ENCODE measurements at places on chromosomes 4 and X.

GRCh38 chrX:43087830-43088229, 309.9 kb upstream of the PPP1R2C start:
- DNase-seq, result no peak

- DNase-seq, result no peak
Observed at GRCh38 chr4:95610061-95610569, 61.3 kb upstream of the UNC5C start.

DNA sequence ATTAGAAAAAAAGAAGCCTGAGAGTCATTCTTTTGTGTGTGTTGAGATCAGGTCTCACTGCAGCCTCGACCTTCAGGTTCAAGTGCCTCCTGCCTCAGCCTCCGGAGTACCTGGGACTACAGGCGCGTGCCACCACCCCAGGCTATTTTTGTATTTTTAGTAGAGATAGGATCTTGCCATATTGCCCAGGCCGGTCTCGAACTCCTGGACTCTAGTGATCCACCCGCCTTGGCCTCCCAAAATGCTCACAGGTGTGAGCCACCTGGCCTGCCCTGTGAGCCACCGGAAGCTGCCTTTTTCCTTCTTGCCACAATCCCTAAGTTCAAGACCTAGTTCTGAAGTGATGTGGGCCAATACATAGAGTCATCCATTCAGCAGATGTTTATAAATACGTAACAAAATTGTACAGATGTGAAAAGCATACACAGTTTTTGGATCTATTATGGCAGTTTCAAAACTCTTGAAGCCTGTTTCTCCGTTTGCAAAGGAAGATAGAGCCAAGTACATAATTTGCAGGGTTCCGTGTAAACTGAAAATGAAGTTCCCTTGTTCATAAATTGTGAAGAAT, 536 bp upstream of the CTSO start:
- no peak for DNase-seq

GRCh38 chrX:1262369-1262768, 6.2 kb upstream of the CSF2RA start:
- no peak for DNase-seq

- no peak for DNase-seq
Observed at GRCh38 chr4:174314770-174315169, 31.1 kb downstream of the CEP44 start.

DNA sequence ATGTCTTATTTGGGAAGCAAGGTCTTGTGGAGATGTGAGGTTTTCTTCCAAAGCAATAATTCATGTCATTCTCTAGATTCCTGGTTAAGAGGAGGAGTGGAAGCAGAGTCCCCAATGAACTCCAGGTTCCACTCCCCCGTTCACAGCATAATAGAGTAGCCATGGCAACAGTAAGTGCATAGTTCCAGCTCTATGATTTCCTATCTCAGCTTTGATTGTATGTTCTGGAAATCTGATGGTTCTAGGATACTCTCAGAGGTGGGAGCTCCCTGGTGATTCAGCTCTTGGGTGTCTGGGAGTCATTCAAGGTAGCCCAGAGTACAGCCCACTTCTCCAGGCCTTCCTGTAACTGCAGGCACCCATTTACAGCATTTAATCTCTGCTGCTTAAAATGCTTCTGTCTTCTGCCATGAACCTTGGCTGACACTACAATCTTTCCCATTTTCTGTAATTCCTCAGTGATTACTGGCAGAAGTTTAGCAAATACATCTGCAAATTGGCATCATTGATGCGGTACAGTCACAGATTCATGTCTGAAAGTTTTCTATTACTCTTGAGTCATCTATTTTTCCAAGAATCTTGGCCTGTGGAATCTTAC, 242.0 kb downstream of the MAPK10 start:
- DNase-seq, result no peak

DNA sequence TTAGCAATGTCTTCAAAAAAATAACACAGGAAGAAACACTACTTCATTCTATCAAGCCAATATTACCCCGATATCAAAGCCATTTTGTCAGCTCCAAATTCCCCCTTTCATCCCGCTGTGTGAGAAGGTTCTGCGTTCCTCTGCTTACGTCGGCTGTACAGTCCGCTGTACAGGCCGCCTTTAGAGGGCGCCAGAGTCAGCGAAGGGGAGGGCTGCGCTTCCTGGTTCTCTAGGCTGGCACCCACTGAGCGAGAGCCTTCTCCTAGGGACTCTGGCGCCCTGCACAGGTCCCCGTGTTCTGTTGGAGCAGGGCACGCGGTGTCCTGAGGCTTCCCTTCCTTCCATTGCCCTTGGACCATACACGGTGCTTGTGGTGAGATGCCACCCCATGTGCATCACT, 25.3 kb upstream of the CT45A1 start:
- DNase-seq, result no peak

DNA sequence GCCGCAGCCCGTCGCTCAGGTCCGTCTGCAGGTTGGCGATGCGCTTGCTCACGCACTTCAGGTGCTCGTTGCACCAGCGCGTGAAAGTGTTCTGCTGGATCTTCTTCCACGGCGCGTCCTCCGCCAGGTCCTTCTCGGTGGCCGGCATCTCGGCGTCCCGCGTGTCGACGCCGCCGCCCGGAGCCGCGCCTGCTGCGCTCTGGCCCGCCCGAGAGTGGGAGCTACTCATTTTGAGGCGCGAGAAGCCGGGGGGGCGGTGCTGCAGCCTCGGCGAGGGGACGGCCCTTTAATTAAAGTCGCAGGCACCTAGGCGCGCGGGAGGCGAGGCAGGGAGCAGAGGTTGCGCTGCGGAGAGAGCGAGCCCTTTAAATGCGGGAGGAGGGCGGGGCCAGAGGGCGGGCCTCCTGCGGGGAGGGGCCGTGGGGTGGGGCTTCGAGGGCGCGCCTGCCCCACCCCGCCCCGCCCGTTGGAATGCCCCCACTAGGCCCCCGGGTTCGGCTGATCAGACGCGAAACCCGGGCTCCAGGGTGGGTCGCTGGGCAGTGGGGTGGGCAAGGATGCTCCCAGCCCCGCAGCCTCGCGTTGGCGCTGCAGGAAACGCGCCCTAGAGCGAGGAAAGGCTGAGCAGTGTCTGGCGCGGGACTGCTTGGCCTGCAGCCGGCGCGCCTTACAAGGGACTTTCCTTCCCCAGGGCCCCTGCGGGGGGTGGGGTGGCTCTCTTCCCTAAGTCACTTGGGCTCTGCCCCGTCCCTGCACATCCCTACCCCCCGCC, 3.2 kb downstream of the FLNA start:
- peak; percentile 80 for DNase-seq

- DNase-seq, result no peak
Observed at GRCh38 chrX:77924320-77924859, 13.9 kb downstream of the ATP7A start.

DNA sequence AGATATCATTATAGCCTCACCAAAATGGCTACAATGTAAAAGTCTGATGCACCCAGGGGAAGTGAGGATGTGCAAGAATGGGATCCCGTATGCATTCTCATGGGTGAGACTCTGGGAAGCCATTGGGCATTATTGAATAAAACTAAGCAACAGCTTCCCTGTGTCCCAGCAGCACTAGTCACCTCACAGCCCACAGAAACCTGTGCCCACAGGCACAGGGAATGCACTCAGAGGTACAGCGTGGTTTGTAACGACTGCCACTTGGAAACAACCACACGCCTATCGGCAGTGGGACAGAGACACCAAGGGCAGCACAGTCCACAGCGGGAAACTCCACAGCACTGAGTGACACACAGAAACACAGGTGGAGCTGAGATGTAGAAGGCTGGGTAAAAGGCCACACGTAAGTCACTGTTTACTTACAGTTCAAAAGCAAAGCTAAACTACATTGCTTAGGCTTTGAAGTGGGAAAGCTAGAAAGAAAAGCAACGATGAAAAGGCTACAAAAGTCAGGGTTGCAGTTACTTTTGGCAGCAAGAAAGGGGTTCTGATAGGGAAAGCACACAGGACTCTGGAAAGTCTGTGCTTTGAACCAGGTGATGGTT, 69.2 kb downstream of the HAUS3 start:
- no peak for DNase-seq

DNA sequence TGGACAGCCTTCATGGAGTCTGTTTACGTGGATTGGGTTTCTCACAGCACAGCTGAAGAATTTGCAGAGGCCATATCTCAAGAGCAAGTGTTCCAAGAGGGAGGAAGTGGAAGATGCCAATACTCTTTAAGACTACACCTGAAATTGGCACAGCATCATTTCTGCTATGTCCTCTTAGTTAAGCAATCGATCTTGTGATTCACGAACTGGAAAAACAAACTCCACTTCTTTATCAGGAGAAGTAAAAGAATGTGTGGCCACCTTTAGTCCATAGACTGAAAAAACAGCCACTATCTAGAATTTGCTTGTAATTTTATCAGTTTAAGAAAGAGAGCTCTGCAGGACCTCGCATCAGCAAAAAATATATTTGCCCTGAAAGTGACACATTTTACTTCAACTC, 473.1 kb upstream of the ATOH1 start:
- DNase-seq, result no peak

DNA sequence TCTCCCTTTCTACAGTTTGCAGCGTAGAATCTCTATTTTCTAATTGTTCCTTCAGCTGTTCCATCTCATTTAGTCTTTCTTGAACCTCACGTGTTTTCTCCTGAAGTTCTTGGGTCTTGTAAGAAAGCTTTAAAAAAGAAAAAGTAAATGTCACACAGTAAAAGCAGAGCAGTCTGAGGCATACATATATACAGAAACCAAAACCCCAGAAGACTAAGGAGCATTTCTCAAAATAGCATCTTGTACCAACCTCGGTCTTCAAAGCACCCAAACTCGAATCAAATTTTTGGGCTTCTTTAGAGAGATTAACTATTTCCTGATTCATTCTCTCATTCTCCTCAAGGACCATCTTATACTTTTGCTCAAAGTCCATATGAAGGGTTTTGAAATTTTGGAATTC, 39.4 kb downstream of the CENPE start:
- no peak for DNase-seq

DNA sequence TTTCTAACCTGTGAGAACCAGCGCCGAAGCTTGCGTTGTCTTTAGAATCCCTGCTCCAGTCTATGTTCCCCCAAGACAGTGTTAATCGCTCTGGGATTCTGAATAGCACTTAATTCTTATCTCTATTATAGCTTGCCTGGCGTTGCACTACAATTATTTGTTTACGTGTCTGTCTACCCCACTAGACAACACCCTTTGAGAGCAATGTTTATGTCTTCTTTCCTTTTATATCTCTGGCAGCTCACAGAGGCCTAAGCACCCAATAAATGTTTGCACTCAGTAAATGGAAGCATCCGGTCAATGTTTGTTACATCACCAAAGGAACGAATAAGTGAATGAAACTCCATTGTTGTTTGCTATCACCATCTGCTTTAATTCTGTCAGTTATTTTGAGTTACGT, 4.8 kb upstream of the NHS start:
- DNase-seq, result no peak

DNA sequence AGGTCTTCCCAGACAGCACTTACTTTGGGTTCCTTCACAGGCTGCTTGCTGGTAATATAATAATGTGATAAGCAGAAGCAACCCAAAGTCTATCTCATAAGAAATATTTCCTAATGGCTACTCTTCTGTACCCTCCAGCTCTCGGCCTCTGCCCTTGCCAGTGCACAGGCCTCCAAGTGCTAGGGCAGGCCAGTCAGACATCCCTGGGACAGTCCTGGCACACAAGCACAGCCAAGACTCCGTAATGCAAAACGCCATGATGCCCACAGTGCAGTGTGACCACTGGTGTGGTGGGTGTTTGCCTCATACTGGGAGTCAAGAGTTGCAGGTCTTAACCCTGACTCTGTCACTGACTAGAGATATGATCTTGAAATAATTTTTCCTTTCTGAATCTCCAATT, 35.1 kb downstream of the RNF150 start:
- DNase-seq, result no peak

GRCh38 chrX:129654652-129655546, at the start of gene APLN:
Gene APLN (minus strand): TSS chrX:129654956. CDS start chrX:129654630, 326 bp downstream.
- DNase-seq, result no peak

GRCh38 chr4:126123611-126124325, 809.0 kb downstream of the FAT4 start:
- no peak for DNase-seq

DNA sequence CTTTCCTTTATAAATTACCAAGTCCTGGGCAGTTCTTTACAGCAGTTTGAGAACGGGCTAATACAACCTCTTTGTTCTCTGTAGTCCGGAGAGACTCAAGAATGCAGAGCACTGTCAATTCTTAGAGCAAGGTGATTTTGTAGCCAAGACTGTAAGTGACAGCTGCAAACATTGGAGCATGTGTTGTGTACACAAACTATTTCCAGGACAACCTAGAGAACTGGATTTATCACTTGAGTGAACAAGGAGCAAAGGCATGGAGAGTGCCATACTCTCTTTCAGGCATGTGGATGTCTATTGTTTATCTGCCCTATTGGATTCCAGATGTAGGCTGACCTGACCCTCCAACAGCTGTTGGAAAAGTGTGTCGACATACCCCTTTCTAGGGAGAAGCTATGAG, 153.9 kb downstream of the SPANXN3 start:
- DNase-seq, result no peak

DNA sequence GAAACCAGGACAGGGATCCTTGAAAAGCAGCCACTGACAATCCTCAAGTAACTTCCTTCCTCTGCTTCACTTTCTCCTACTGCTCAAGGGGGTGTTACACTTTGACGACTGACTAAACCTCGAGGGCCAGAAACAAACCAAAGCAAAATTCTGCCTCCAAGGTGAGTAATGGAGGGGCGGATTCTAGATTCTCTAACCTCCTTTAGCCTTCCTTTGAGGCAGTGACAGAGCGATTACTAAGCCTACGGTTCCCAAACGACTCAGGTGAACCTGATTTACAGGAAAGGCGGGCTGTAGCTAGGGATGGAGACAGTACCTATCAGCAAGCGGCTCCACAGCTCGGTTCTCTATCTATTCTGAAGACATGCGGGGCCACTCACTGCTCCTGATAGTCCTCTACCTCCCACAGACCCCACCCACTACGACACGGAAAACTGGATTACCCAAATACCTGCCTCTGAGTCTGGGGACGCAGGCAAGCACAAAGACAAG, 487 bp downstream of the TBCK start:
- peak; percentile 21 for DNase-seq

GRCh38 chr4:17763931-17764330, 17.5 kb downstream of the FAM184B start:
- no peak for DNase-seq

DNA sequence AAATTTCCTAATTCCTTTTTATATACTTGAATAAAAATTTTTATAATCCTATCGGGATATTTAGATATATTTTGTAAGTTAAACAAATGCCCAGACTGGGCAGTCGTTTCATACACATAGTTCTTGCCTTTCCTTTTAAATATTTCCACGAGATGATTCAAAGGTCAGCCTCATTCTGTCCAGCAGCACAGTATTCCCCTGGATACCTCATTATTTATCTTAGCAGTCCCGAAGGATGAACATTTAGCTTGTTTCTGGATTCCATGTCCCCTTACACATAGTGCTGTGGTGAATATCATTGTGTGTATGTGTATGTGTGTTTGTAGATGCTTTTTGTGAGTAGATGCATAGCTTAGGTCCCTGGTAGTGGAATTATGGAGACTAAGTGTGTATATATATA, 38.3 kb downstream of the RAPGEF2 start:
- no peak for DNase-seq

DNA sequence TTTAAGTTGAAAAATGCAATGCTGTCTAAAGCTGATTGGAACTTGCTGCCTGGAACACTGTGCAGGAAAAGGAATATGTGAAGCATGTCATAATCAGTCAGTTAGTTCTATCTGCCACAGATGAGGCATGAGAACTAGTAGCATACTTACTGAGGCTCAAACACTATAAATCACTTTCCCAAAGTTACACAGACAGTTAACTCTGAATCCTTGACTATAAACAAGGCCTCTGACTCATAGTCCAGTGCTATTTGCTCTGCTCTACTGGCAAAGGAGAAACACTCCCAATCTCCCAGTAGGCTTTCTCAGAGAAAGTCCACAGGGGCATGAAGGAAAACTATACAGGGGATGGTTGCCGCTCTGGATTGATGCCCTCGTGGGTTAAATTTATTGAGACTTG, 2078.4 kb upstream of the TENM3 start:
- DNase-seq, result no peak
